ENCODE measurements at places on chromosomes 2 and 18.

DNA sequence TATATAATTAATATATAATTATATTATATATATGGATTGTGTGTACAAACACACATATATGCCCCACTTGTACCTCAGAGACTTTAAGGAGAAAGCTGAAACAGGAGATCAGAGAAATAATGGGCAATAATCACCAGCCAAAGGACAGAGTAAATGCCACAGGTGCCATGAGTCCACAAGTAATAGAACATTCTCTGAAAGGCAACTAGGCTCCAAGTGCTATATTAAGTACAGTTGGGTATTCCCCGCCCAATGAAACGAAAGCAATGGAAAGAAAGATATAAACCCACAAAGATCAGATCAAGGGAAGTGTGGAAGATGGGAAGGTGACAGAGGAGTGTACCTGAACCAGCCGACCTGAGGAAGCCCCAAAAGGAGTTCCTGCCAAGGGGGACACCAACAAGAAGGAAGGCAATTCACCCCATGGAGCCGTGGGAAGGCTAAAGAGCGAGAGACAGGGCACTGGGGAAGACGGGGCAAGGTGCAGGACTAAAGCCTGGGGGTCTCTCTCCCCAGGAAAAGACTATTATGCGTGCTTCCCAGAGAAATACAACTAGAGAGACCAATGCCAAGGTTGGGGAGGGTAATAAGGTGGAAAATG, 19.0 kb downstream of the DYM start:
- no peak for DNase-seq

GRCh38 chr2:3132966-3133365, 244.7 kb downstream of the EIPR1 start:
- DNase-seq = no peak

DNA sequence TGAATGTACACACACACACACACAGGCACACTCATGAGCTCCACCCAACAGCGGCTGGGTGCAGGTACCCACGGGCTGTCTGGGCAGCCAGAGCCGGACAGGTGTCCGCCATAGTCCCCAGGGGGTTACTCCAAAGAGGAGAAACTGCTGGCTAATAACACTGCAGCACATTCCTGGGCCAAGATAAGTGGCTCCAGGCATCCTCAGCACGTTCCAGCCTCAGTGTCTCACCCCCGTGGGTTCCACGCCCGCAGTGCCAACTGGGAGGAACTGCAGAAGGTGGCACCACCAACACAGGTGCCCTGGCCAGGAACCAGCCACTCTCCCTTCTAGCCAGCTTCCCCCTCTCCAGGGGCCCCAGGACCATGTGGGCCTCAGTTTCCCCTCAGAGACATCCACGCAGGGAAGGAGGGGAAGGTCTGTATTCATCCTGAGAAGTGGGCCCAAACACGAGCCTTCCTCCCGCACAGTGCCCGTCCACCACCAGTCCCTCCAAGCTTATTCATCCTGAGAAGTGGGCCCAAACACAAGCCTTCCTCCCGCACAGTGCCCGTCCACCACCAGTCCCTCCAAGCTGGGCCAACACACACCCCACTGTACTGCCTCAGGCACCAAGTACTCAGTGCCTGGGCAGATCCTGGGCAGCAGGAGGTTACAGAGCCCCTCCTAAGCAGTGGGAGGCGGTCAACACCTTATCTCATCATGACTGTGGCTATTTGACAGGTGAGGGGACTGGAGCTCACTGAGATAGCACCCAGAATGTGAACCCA, 47.6 kb downstream of the TNS1 start:
- no peak for DNase-seq

- no peak for DNase-seq
These were observed 96.7 kb downstream of the WDR7 start for GRCh38 chr18:56747857-56748256.

DNA sequence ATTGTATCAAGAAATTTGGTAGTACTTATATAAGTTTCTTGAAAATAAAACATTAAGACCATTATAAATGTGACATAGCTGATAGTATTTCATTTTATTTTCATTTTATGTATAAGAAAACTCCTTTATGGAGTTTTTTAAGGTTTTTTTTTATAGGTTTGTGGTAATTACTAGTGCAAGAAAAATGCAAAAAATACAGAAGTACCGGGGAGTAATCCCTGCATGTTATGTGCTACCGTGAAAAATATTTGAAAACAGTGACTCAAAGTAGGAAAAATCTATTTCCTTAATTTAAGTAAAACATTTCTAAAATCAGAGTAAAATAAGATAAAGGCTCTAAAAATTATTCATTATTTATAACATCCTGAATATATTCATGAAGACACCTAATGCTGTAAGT, 21.6 kb downstream of the ZSWIM2 start:
- no peak for DNase-seq

DNA sequence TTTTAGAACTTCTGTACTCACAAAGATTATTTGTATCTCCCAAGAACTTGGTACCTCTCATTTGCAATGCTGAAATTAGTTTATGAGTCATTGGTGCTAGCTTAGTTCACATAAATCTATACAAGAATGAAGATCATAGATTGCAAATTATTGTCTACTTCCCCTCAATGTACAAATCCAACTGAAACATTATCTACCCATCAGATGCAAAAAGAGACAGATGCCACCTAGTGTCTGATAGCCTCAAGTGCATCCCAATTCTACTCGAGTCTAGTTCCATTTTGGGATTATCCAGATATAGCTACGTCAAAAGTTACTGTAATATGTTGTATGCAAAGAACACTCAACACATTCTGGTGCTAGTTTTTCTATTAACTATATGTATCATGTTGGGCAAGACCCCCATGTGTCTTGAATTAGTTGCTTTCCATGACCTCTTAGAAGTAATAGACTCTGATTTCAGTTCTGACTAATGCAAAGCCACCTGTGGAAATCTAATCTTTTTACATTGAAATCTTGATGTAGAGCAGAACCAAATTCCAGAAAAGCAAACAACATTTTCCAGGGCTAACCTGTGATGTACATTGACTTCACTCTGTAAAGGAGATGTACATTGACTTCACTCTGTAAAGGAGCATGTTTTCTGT, 210.0 kb downstream of the RBM43 start:
- peak; percentile 10 for DNase-seq

GRCh38 chr2:22355816-22356433, 1029.1 kb upstream of the KLHL29 start:
- no peak for DNase-seq

DNA sequence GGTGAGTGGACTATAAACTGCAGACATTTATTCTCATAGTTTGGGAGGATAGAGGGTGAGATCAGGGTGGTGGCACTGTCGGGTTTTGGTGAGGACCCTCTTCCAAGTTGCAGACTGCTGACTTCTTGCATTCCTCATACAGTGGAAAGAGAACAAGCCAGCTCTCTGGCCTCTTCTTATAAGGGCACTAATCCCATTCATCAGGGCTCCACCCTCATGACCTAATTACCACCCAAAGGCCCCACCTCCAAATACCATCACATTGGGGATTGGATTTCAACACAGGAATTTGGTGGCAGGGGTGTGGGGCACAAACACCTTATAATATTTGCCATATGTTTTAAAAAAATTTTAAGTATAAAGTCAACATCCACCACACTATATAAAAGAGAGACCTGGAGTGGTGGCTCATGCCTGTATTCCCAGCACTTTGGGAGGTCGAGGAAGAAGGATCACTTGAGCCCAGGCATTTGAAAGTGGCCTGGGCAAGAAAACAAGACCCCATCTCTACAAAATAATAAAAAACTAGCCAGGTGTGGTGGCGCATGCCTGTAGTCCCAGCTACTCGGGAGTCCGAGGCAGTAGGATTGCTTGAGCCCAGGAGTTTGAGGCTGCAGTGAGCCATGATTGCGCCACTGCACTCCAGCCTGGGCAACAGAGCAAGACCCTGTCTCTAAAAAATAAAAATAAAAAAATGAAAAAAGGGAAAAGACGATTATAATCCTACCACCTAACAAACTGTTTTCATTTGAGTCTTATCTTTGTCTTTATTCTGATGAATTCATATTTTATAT, 44.0 kb downstream of the TCF7L1 start:
- DNase-seq = no peak

DNA sequence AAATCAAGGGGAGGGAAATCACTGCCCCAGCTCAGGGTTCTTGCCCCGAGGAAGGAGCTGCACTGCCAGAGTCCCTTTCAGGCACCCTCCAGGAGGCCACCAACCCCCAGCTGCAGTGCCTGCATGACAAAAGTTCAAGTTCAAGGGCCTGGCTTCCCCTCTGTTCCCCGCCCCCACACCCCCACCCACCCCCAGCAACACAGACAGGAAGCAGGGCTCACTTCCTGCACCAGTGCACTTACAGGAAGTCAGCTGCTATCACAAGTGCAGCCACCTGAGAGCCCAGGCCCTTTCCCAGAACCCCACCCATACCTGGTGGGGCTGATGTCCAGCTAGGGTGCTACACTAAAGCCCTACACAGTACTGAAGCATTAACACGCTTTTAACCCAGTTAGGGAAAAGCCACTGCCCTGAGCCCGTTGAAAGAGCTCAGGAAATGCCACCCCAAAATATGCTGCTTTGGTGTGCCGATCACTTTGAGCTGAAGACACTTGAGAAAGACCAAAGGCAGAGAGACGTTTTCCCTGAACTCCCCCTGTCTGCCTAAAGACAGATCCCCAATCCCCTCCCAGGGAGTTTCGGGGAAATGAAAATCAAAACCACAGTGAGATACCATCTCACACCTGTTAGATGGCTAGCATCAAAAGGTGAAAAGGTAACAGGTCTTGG, 109.9 kb upstream of the CAB39 start:
- peak; percentile 49 for DNase-seq

DNA sequence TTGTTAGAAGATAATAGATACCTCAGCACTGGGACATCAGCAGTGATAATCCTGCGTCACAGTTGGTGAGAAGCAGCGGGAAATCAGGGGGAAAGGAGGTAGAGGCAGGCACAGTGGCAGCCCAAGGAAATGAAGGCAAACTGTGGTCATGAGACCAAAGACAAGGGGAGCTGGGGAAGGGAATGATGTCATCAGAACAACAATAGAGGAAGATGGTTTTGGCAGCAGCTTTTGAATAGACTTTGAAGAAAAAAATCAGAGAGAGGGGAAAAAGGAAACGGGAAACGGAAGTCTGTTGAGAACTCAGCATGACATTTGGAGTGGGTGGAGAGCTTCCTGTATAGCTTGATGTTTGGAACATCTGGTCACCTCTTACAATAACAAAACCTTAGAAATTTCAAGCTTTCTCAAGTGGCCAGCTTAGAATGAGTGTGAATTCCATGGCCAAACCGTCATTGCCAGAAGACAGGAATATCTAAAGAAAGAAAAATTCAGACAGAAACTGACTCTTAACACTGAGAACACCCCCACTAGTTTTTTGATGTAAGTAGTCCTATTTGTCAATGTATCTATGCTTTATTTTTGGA, 18.4 kb upstream of the YES1 start:
- peak; percentile 67 for DNase-seq

DNA sequence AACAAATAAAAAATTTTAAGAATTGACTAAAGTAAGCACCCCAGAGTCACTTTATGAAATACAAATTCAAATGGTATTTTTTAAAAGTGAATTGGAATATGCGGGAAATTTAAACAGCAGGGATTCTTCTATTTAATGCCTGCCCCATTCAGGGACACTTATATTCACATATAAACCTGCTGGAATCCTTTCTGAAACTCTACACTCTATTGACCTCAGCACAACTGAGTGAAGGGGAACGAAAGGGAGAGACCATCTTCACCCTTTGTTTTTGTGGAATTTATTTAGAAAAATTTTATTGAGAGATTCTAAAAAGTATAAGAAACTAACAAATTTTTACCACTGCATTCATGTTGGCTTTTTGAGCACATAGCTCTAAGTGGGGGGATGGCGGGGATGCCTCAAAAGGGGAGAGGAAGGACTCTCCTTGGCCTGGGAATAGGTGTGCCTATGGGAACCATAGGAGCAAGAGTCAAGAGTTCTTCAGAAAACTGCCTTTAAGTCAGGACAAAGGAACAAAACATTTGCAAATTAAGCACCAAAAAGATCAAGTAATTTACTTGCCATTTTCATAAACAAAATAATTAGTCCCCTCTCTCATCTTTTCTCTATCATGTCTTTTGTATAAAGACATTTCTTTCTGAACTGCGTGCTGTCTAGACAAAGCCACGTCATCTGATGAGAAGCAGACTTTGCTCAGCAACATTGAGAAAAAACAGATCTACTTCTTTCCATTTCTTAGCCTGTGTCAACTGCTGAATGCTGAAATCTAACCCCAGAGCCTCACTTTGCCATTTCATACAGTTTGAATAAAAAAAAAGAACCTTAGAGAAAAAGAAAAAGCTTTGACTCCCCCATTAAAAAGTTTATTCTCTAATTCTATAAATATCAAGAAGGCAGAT, 21.6 kb upstream of the FLACC1 start:
- DNase-seq = no peak

DNA sequence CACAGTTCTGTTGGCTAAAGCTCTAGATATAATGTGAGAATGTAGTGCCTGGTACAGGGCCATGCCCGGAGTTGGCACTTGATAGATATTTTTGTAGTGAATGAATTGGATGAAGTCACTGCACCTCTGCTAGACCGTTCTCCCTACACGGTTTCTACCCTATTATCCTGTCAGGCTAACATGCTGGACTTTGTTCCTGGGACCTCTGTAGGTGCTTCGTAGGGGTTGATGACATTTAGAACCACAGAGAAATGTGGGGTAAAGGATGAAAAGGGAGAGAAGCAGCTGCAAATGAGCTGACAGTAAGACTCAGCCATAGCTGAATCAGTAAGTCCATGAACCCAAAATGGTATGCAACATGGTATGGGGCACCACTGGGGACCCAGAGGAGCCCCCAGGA, 4.1 kb upstream of the FBLN7 start:
- DNase-seq = no peak

- DNase-seq = no peak
These were observed 2.9 kb upstream of the NPPC start for GRCh38 chr2:231928901-231929725.

DNA sequence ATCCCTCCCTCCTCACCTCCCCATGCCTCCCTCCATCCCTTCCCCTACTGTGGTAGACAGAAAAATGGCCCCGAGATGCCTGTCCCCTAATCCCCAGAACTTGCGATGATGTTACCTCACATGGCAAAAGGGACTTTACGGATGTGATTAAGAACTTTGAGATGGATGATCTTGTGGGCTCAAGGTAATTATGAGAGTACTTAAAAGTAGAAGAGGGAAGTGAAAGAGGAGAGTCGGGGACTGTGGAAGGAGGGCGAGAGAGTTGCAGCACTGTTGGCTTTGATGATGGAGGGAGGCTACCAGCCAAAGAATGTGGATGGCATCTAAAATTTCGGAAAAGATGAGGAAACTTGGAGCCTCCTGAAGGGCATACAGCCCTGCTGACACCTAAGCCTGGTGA, 66.5 kb downstream of the AGAP1 start:
- no peak for DNase-seq

DNA sequence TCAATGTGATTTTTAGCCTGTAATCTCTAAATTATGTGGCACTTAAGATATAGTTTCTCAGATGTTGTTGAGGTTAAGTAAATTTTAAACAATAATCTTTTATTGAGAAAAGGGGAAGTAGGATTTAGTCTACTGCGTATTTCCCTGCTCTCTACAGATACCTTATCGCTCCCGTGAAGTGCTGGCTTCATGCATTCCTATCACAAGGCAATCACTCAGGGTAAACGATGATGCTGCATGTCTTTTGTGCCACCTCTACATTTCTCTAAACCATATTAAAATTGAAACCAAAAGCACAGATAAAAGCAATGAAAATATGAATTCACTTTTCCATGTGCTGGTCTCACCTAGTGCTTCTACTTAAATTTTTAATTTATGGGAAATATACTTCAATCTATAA, 14.4 kb upstream of the RPE start:
- no peak for DNase-seq

- no peak for DNase-seq
These were observed 83.9 kb downstream of the ITSN2 start for GRCh38 chr2:24276349-24276899.

GRCh38 chr18:58668897-58669296, 2.4 kb upstream of the MALT1 start:
- no peak for DNase-seq

All from CD4-positive, alpha-beta memory T cell (primary cell).